ENCODE measurements at places on chromosomes 12 and 14. TPM values are rescaled to one million over a fixed set of nuclear protein-coding genes. Genes with fewer than 3 reads are reported as not detected.

GRCh38 chr12:109559200-109559505 is 14.2 kb downstream of the MMAB start:
- H3K27me3 ChIP-seq = peaks cover 8% of the 10 kb centered on the region
- peaks cover 5% of the 10 kb centered on the region for H3K4me1 ChIP-seq
- H3K36me3 ChIP-seq = no peaks in the 10 kb centered on the region

- peaks cover 19% of the 10 kb centered on the region for H3K36me3 ChIP-seq
- peak overlapping the region; percentile 99 for H3K27ac ChIP-seq
- H3K4me3 ChIP-seq = peak overlapping the region; percentile 99
- H3K4me1 ChIP-seq = peaks cover 19% of the 10 kb centered on the region
- H3K27me3 ChIP-seq = peaks cover 14% of the 10 kb centered on the region
Measured at GRCh38 chr12:19130224-19131024, 891 bp downstream of the PLEKHA5 start.

Gene FOXG1
- not detected for total RNA-seq

Gene TMEM253
- 0.64 TPM for total RNA-seq

GRCh38 chr12:103334466-103334865 is 161.3 kb downstream of the C12orf42 start:
- peaks cover 6% of the 10 kb centered on the region for H3K27me3 ChIP-seq
- peak overlapping the region; percentile 43 for H3K4me3 ChIP-seq
- H3K36me3 ChIP-seq = no peaks in the 10 kb centered on the region

Gene KLRB1
- not detected for total RNA-seq

Measured in glutamatergic neuron (in vitro differentiated cells).